ENCODE measurements at places on chromosomes 11 and 22.

DNA sequence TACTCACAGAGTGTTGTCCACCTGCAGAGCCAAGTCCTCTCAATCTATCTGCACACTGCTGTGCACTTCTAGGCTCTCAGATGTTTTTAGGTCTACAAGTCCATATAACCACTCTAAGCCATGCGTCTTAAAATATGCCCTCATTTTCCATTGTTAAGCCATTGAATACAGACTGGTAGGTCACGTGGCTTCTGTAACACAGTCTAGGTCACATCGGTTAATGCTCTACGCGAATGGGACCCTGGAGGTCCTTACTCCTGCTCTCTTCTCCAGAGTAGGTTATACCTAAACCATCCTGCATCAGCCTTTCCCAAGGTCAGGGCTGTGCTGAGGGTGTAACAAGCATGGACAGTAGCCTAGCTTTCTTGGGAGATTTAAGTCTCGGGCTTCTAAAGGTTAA is 819 bp downstream of the JAML start:
- DNase-seq, result no peak

DNA sequence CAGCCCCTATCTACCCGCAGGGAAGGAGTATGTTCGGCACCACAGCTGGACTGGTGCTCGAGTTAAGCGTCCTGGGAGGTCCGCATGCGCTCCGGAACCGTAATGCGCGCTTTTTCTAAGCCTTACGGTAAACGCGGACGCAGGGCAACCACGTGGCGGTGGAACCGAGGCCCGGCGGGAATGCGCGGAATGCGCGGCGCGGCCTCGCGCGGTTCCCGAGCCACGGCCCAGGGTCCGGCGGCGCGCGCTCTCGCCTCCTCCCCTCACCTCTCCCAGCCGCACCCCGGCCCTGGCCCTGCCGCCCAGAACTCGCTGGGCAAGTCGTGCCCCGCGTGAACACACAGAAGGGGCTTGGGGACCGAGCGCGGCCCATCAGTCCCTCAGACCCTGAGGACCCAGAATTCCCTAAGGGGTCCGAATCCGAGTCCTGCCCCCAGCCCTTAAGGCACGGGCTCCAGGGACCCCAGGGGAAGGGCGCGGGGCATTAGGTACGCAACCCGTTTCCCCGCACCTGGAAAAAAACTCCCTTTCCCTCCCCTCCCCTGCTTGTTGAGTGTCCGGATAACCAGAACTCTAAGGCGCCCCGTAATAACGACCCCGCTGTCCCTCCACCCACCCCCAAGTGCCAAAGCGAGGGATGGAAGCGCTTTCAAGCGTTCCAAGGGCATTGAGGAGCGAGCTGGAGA is 4.3 kb upstream of the CCND1 start:
- no peak for DNase-seq

DNA sequence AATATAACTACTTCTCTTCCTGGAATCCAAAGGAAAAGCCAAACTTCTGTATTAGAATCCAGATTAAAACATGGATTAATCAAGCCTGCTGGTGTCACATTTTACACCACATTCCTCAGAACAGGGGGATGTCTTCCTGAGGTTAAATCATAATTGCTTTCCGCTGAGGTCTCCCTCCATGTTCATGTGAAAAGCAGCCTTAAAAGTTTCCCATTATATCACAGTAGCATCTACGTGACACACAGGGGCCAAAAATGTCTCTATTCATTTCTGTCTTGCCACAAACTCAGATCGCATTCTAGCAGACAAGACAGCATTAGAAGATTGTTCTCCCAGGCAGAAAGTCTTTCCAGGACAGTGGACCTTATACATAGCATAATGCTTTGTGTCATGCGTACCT is 788.7 kb downstream of the OPCML start:
- no peak for DNase-seq

DNA sequence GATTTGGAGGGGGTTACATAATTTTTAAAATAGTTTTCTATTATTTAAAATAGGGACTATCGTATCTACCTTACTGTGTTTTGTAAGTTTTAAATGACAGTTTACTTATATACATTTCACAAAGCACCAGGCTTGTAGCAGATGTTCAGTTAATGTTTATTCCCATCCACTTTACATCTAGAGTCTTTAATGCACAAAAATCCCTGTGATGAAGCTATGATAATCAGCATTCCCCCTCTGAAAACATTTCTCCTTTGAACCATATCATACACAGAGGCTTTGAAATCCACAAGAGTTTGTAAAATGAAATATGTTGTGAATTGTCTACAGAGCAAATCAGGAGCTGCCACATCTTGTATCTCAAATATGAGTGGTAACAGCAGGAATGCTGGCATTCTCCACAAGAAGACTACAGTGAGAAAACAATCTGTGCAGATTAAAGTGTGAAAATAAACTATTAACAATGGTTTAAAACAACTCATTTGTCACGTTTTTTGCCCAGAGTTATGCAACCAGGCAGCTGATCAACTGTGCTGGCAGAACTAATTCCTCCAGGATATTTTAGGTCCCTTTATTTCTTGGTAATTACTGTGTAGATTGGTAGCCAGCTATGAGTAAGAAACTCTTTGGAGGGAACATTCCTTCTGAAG is 699.1 kb upstream of the ARHGAP42 start:
- no peak for DNase-seq

GRCh38 chr11:32472226-32472625 is 36.9 kb upstream of the WT1 start:
- no peak for DNase-seq

DNA sequence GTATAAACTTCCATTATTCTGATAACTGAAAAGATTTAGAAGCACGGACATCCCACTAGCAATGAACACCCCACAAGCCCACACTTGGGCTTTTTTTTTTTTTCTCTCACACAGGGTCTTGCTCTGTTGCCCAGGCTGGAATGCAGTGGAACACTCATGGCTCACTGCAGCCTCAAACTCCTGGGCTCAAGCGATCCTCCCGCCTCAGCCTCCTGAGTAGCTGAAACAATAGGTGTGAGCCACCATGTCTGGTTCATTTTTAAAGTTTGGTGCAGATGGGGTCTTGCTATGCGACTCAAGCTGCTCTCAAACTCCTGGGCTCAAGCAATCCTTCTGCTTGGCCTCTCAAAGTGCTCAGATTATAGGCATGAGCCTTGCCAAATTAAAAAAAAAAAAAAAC is 3.1 kb downstream of the RAPSN start:
- DNase-seq, result no peak

DNA sequence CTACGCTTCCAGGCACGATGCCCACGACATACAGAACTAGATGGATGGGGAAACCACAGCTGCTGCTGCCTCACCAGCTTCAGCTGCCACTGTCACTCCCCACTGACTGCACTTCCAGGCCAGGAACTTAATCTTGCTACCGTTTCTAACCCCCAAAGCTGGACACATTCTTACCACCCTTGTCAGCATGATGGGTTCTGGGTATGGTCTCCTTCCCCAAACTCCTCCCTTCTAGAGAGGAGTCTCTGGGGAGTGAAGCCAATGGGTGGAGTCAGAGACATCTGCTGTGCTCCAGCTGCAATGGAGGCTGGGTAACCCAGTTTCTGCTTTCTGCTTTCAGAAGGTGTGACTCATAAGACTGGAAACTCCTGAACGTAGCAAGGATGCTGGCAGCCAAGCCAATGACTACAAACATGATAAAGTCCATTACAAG is 87.0 kb upstream of the THY1 start:
- peak; percentile 46 for DNase-seq

- DNase-seq, result no peak
Observed at GRCh38 chr11:14417617-14418374, 58.8 kb upstream of the RRAS2 start.

- DNase-seq, result no peak
Observed at GRCh38 chr11:1555713-1556153, 16.3 kb downstream of the DUSP8 start.

DNA sequence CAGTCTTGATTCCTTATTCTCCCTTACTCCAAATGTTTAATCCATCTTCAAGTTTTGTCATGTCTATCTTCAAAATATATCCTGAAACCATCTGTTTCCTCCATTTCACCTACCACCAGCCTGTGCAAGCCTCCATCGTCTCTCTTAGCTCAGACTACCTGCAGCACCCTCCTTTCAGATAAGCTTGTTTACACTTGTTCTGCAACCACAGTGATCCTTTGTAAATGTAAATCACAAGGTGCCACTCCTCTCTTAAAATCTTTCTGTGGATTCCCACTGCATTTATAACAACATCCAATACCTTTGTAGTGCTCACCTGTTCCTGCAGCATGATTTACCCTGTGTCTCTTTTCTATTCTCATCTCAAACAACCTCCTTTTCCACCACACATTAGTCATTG is 31.8 kb upstream of the GPR83 start:
- DNase-seq, result no peak

- no peak for DNase-seq
Observed at GRCh38 chr11:111413849-111414248, 34.8 kb upstream of the POU2AF1 start.

DNA sequence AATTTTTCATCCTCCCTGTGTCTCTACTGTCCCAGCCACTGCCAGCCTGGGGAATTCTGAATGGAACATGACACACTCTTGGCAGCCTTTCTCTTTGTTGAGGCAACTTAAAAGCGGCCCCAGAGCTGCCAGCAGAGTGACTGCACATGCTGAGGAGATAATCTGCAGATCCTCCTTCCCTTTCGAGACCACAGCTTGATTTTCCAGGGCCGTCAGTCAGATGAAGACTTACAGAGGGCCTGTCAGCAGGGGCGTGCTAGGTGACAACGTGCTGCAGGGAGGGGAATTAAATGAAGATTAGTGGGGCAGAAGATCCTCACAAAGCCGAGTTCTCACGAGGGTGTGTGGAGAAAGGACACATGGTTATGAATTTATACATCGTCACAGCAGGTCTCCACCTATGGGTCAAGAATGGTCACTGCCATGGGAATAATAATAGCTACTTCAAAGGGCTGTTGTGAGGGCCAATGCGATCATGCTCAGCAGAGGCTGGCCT is 193.5 kb upstream of the PITPNB start:
- DNase-seq, result peak; percentile 80

- DNase-seq, result no peak
Observed at GRCh38 chr22:19807914-19808872, 46.5 kb downstream of the GNB1L start.

DNA sequence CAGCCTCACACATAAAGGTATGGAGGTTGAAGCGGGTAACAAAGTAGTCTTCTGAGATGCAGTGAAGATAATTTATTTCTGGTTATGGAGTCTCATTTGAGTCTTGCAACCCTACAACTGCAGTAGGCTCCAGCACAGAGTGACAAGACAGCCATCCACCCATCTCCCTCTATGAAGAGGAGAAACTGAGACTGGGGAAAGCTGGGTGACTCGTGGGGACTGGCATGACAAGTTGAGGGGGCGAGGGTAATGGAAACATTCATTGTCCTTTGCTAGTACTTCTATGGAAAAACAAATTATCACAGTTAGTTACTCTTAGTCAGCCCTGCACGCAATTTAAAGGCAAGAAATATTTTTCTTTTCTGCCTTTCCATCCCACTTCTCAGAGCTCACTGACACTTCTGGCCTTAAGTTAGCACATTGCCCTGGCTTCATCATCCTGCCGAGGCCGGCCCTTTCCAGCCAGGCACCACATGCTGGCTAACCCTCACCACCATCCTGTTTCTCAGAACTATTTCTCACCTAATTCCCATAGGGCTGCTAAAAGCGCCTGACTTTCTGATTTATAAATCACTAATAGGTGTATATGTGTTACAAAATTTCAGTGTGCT is 361.1 kb downstream of the ETS1 start:
- no peak for DNase-seq

GRCh38 chr11:114208377-114208776 is 87.8 kb upstream of the NNMT start:
- no peak for DNase-seq

DNA sequence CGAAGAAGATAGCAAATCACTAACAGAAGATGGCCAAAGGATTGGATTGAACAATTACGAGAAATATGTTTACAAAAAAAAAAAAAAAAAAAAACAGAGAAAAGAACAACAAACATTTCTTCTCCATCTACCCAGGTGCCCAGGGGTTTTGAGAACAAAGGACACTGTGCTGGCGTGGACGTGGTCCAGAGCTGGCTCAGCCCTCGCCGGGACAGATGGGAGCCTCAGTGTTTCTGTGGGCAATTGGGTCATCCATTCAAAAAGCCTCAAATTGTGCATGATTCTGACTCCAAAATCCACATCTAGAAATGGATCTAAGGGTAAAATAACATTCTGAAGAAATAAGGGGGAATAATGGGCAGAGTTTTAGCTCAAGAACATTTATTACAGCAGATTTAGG is 63.1 kb downstream of the DHCR7 start:
- DNase-seq, result no peak

DNA sequence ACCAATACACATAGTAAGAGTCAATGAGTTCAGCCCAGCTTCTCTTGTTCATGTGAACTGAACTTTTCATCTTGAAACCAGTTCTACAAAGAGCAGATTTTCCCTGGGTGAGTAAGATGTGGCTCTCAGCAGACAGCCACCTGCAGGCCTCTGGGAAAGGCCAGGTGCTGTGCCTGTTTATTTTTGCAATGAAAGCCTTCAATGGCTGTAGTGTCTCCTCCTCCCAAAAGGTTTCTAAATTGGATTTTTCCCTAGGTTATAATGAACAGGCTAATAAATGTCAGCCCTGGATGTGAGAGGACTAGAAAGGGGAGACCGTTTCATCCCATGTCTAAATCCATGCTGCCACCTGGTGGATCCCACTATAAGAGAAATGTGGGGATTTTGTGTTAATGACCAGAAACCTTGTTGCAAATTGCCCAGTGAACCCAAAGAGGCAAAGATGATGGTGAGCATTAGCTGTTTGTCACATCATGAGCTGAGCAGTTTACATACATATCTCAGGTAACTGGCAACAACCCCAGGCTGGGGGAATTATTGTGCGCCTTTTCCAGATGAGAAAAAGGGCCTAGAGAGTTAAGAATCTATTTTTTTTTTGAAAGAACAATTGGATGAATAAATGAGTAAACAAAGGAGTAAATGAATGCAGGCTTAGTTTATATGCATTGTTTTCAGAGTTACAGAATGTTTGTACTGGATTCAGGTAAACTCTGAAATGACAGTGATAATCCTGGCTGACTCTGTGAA is 12.7 kb downstream of the C11orf91 start:
- DNase-seq, result peak; percentile 78

DNA sequence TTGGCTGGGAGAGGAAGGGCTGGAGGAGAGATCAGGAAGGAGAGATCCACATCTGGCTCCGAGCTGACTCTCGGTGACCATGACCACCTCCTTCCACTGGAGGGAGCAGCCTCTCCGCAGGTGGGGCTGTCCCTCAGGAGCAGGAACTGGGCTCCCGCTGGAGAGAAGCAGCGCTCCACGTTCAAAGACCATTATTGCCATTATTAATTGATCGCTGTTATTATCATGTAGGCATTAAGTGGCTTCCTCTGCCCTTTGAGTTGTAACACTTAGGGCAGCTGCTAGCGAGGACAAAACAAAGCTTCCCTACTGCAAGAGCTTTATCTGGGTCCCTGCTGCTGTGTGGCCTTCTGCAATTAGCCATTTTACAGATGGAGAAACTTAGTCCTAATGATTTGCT is 251.9 kb downstream of the ST3GAL4 start:
- peak; percentile 70 for DNase-seq

- DNase-seq, result peak; percentile 68
Observed at GRCh38 chr11:67780056-67780455, 105.6 kb upstream of the ALDH3B2 start.

- no peak for DNase-seq
Observed at GRCh38 chr11:69923641-69924307, 104.6 kb upstream of the FGF3 start.

All from OCI-M1 (cell line).